ENCODE measurements at places on chromosomes 1 and 21.

- no peak for DNase-seq
These were observed 94.0 kb upstream of the KCND3 start for GRCh38 chr1:112083487-112083886.

- no peak for DNase-seq
These were observed 4.2 kb upstream of the PMVK start for GRCh38 chr1:154940651-154941194.

- DNase-seq, result no peak
These were observed 82.5 kb downstream of the TNNI3K start for GRCh38 chr1:74317663-74318062.

DNA sequence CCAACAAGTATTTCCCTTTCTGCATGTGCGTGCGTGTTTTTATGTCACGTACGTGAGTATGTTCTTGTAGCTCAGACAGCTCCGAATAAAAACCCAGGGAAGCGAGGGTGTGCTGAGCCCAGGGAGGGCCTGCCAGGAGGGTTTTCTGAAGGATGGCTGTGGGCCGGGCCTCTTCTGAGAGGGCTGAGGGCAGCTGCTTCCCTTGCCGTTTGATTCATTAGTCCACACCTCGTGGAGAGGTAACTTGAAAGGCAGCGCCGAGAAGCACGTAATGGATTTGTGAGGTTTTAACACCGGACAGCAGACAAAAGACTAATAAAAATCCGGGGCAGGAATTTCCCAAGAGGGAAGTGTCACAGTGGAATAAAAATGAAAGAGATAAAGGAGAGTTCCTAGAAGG lies 29.5 kb downstream of the CD247 start:
- DNase-seq, result no peak

DNA sequence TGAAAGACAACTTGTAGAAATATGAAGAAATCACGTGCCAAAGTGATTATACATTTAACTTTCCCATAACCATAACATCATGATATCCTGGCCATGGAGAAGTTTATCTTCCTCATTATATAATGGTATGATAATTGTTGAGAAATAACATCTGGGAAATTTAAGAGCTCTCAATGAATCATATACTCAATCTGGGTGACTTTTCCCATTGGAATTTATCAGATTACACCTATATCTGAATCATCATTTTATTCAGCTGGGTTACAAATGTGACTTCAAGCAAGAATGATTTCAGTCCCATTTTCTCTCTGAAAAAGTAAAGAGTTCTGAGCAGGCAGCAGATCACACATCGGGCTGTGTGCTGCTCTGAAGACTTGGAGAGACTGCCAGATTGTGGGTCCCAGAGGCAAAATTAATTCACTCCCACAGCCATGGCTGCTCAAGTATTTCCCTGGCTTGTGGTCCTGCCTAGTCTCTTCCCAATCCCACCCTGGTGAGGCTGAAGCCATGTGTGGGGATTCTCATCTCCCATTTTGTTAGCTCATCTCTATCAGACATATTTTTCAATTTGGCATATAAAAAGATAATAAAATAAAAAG lies 278.0 kb downstream of the MRPL39 start:
- no peak for DNase-seq

GRCh38 chr1:12140016-12140415 lies 26.8 kb upstream of the TNFRSF1B start:
- DNase-seq, result no peak

DNA sequence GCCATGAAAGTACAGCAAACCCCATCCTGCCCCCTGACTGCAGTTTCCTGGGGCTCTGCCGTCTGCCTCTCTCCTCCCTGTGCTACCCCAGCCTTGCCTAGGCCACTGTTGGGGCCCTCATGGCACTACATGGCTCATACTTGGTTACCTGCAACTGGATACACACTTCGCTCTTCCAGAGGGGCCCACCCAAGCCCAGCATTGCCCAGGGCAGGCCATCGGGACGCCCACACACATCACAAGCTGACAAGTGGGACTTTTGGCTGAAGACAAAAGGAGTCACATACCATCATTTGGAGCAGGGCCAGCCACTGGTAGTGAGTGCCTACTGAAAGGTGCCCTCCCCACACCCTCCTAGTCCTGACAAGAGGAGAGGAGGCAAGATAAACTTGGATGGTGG lies 82.8 kb downstream of the CD247 start:
- DNase-seq, result no peak

DNA sequence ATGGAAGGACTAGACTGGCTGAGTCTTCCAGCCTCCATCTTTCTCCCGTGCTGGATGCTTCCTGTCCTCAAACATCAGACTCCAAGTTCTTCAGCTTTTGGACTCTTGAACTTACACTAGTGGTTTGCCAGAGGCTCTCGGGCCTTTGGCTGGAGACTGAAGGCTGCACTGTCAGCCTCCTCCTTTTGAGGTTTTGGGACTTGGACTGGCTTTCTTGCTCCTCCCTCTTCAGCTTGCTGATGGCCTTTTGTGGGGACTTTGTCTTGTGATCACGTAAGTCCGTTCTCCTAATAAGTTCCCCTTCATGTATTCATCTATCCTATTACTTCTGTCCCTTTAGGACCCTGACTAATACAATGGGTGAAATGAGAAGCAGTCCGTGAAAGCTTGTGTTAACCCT lies 196.4 kb downstream of the KAZN start:
- no peak for DNase-seq

Measured in stimulated activated CD4-positive, alpha-beta T cell treated with anti-CD3 and anti-CD28 coated beads, Interleukin-1b, Interleukin-23, amount 100 ng/mL, for 1 hour (primary cell).